ENCODE measurements at places on chromosomes 16 and 17. TPM values are rescaled to one million over a fixed set of nuclear protein-coding genes. Genes with fewer than 3 reads are reported as not detected.

Gene HSD3B7
- total RNA-seq: 32.9 TPM

Gene PRSS33
- total RNA-seq: not detected

Gene SPAG7
- 42.9 TPM for total RNA-seq

Gene GNG13
- total RNA-seq: not detected

Gene PRSS27
- 1.2 TPM for total RNA-seq

Data from fibroblast of lung (primary cell).